ENCODE measurements at places on chromosomes 4 and X.
A peak's percentile ranks its signal among the peaks of the same experiment; 100 is the strongest.

GRCh38 chr4:92382128-92382527 lies 78.4 kb downstream of the GRID2 start:
- no peak for DNase-seq

- DNase-seq = no peak
Measured at GRCh38 chrX:123581586-123581985, 151.3 kb downstream of the THOC2 start.

- no peak for DNase-seq
Measured at GRCh38 chrX:23559975-23560374, 107.3 kb upstream of the PRDX4 start.

DNA sequence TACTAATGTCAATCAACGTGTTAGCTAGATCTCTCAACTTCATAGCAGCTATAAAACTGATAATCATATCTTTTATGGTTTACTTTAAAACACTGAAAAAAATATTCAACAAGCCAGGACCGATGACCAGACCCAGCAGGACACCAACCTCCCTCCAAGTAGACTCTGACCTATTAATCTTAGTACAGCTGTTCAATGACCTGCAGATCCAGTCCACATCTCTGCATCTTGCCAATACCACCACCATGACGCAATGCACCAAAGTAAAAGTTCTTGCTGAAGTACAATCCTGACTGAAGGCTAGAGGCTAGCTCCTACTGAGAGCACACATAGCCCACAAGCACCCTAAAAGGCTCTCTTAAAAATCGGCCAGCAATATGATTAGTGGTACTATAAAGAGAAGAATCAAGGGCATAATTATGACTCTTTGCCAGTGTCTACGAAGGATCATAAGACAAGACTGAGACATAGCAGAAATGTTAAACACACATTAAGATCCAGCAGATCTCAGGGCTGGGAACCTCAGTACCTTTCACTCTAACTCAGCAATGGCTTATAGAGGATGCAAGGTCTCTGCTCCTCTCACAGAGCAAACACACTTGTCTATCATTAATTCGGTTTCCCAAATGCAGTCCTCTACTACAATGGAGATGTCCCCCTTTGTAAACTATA lies 7.6 kb downstream of the MED14 start:
- DNase-seq = no peak

DNA sequence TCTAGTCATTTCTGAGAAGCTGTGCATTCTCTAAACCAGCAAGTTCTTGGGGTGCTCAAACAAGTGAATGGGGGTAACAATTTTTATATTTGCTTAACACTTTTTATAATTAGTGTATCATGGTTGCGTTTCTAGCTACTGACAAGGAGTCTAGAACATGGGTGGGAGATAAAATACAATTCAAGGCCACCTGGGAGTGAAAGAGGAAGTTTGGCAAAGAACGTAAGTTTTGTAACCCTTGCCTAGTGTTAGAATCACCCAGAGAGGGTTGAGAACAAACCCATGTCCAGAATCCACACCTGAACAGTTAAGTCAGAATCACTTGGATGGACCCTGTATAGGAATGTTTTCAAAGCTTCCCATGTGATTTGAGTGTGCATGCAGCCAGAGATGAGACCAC lies 92.7 kb downstream of the AFF2 start:
- DNase-seq = no peak

- DNase-seq = peak; percentile 14
Measured at GRCh38 chrX:154019633-154020528, at the start of gene IRAK1. Gene IRAK1 (minus strand): TSS chrX:154019902. CDS start chrX:154019812, 90 bp downstream.

DNA sequence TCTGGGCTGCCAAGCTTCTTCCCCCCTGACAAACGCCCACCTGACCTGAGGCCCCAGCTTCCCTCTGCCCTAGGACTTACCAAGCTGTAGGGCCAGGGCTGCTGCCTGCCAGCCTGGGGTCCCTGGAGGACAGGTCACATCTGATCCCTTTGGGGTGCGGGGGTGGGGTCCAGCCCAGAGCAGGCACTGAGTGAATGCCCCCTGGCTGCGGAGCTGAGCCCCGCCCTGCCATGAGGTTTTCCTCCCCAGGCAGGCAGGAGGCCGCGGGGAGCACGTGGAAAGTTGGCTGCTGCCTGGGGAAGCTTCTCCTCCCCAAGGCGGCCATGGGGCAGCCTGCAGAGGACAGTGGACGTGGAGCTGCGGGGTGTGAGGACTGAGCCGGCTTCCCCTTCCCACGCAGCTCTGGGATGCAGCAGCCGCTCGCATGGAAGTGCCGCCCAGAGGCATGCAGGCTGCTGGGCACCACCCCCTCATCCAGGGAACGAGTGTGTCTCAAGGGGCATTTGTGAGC lies 37.0 kb downstream of the HTRA3 start:
- no peak for DNase-seq

GRCh38 chr4:152363086-152363485 lies 172.8 kb downstream of the FBXW7 start:
- no peak for DNase-seq

DNA sequence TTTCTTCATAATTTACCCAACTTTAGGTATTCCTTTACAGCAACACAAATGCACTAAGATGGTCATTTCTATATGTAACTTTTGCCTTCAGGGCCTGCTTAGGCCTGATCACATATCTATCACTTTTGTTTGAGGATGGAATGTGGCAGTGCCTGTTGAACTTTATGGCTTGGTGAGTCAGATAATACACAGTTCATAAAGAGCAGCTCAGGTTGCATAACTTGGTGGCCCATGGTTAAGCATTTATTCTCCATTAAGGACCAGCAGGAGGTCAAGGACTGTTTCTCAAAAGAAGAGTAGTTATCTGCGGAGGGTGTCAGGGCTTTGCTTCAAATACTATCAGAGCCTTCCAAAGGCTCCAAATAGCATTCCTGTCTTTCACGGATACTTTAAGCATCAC lies 124.1 kb upstream of the PDHA2 start:
- DNase-seq = no peak

- DNase-seq = no peak
Measured at GRCh38 chr4:101126059-101126458, 221.3 kb downstream of the PPP3CA start.

DNA sequence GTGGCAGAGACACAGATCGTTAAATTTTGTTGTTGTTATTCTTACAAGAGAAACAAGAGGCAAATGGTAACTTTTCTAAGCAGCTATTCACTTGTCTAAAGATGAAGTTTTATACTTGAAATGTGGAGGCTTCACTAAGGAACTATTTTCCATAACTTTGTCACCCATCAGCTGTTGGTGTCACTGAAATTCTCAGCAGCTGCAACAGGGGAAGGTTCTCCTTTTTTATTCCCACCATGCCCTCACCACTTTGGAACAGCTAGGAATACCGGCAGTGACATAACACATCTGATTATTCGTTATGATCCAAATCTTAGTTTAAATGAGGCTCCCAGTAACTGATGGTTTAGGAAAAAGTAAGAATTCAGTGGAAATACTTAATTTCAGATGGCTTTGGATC lies 147.0 kb upstream of the LEF1 start:
- DNase-seq = no peak

DNA sequence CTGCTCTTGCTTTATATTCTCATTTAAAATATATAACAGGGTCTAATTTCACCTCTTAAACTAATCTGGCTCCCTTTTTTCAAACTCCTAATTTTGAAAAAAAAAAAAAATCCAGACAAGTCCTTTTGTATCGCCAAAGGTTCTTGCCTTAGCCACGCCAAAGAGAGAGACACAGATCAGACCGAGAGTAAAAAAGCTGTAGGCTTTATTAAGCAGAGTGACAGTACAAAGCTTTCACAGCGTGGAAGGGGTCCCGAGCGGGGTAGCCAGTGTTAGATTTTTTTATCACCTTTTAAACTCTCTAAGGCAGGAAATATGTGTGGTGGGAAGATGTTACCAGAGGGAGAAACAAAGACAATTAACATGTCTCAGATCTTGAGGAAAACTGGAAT lies 54.1 kb downstream of the PAGE2 start:
- no peak for DNase-seq

- DNase-seq = no peak
Measured at GRCh38 chrX:129497146-129497843, 26.0 kb downstream of the SMARCA1 start.

- no peak for DNase-seq
Measured at GRCh38 chr4:63904201-63904600, 505.0 kb downstream of the TECRL start.

GRCh38 chrX:22059775-22060174 lies 27.6 kb downstream of the PHEX start:
- DNase-seq = no peak

- no peak for DNase-seq
Measured at GRCh38 chr4:184812199-184812542, 13.6 kb downstream of the ACSL1 start.

DNA sequence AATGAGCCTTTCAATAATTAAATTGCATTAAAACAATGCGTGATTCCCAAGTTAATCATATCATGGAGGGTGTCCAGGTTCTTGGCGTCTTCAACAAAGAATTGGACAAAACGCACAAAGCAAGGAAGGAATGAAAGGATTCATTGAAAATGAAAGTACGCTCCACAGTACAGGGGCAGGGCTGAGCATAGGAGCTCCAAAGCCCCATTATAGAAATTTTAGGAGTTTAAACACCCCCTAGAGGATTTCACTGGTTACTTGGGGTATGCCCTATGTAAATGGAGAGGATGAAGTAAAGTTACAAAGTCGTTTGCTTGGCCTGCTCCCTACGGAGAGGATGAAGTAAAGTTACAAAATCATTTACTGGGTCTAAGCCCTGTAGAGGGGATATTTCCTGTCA lies 1910.4 kb downstream of the C4orf33 start:
- no peak for DNase-seq

DNA sequence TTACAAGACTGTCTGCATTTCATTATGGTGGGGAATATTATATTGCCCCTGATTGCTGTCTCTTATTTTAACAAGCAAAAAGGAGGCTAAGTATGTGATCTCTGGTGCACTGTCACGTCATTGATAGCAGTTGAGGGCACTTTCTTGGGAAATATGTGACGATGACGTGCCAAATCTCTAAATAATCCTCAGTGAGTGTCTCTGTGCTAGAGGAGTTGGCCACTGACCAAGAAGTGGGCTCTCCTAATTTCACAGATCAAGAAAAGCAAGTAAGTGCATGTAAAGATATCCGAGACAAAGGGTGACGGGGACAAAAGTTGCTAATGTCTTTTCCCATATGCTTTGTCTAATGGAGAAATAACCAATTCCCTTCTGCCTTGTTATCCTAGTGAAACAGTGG lies 487.4 kb upstream of the TENM3 start:
- no peak for DNase-seq

GRCh38 chr4:56681158-56681852 lies at the start of gene HOPX:
Gene HOPX (minus strand): TSS chr4:56681296. CDS start chr4:56657816, 23,480 bp downstream.
- DNase-seq = no peak

- no peak for DNase-seq
Measured at GRCh38 chrX:18900401-18900976, 83.4 kb downstream of the PHKA2 start.

GRCh38 chr4:167897116-167897515 lies 195.2 kb upstream of the ANXA10 start:
- no peak for DNase-seq

DNA sequence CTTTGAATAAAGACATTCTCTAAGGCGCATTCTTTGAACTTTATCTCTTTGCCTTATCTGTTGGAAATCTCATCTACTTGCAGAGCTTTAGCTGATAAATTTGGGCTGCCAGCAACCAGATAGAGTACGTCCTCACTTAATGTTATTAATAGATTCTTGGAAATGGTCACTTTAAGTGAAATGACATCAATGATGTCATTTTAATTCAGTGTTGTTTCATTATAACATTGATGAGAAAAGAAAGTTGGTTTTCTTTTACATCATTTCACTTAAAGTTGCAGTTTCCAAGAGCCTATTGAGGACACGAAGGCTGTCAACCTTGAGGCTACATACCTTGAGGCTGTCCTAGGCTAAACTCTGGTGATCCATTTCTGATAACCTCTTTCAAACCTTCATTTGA lies 9.3 kb downstream of the TMEM165 start:
- DNase-seq = no peak

- no peak for DNase-seq
Measured at GRCh38 chrX:11540532-11541377, 125.0 kb downstream of the ARHGAP6 start.

GRCh38 chr4:156006192-156006591 lies 52.5 kb upstream of the CTSO start:
- DNase-seq = no peak

- DNase-seq = no peak
Measured at GRCh38 chrX:69430785-69431184, 73.3 kb upstream of the NALF2 start.

All from SW 1271 (cell line).